ENCODE measurements at places on chromosomes 3 and 15.

- DNase-seq: peak; percentile 18
Measured at GRCh38 chr15:95875121-95875643, 455.3 kb upstream of the NR2F2 start.

- no peak for DNase-seq
Measured at GRCh38 chr15:51828621-51829375, 655 bp upstream of the TMOD3 start.

- no peak for DNase-seq
Measured at GRCh38 chr15:65130941-65131340, 2.7 kb downstream of the PDCD7 start.

DNA sequence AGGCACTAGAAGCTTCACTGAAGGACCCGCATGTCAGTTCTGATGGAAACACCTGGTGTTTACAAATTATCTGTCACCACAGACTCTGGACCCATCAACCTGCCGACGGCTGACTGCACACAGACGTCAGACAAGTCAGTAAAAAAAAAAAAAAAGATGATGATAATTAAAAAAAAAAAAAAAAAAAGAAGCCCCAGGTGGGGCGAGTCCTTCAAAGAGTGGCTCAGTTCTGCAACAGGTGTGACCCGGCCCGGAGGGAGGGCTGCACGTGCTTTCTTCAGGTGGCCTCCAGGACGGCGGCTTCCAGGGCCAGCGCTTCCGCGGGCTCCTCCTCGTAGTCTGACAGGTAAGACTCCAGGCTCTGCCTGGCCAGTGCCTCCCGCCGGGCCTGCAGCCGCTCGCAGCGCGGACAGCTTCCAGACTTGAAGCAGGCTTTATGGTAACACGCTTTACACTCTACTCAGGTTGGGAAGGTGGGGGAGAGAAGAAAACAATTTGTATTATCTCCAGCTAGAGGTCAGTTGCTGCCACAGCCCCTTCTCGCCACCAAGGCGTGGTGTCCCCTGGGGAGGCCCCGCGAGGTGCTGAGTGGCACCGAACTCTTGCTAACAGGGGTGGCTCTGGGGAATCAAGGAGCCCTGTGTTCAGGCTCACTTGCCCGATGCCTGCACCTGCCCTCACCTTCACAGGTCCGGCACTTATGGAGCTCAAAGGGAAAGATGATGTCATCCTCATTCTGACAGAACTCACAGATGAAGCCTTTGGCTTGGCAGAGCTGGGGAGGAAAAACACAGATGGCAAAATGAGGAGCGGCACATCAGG is 61.8 kb downstream of the RUBCN start:
- DNase-seq: no peak

DNA sequence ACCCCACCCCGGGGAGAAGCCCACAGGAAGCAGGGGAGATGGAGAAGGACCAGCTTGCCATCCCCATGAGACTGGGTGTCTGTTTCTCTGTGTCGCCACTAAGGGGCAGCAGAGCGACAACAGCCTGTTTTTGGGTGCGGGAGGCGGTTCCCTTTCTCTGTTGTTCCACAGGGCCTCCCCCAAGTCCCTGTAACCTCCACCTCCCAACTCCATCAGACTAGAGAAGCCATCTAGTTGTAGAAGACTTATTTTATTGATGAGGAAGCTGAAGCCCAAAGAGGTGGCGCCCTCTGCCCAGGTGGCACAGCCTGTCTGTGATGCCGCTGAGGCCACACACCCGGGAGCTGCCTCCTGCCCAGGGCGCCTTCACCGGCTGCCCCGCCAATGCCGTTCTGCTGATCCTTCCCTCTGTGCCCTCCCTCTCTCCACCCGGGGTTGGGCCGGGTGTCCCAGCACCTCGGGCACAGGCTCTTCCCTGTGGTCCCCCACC is 3.9 kb upstream of the CCDC9B start:
- DNase-seq: peak; percentile 73

DNA sequence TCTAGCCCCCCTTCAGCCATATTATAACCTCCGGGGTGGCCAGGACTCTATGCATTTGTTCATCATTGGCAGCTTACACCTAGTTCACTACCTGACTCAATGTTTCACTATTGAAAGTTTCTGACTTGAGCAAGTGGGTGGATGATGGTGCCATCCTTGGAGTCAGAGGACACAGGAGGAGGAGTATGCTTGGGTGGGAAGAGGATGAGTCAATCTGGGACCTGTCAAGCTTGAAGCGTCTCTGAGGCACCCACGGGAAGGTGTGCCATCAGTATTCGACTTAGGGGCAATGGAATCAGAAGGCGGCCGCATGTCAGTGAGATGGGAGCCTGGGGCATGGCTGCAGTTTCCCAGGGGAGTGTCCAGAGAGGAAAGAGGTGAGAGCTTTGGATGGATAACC is 133.3 kb downstream of the EPHB1 start:
- DNase-seq: no peak

DNA sequence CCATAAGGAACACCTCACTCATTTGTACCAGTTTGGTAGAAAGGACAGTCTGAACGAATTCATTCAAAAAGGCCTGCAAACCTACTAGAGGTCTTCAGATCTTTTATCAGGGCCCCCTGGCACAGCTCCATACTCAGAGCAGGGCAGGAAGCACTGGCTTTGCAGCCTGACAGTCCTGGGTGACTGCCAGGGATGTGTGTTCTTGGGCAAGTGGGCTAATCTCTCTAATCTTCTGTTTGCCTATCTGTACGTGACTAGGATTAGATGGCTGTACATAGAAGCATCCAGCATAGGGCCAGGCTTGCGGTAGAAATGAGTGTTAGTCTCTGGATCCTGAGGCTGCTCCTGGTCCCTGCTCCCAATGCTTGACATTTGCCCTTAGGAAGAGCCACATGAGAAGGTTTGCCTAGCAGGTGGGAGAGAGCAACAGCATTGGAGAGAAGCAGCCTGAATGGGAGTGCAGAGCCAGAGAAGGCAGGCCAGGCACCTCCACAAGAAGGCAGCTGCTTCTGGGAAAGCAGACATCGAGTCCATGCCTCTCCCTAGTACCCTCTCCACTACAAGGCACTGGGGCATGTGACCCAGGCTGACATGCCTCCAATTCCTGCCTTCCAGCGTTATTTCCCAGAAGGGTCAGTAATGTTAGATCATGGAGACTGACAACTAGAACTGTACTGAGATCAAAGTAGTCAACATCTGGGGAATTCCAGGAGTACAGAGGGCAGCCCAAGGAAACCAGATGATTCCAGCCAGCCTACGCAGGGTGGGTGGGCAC is 1.0 kb upstream of the CXCR6 start:
- DNase-seq: no peak

- no peak for DNase-seq
Measured at GRCh38 chr3:144317961-144318360, 346.3 kb downstream of the DIPK2A start.

GRCh38 chr15:61974118-61974517 is 86.1 kb downstream of the VPS13C start:
- no peak for DNase-seq

- DNase-seq: no peak
Measured at GRCh38 chr15:72472992-72473610, 1.0 kb upstream of the ARIH1 start.

- DNase-seq: no peak
Measured at GRCh38 chr15:51952805-51953204, 18.8 kb downstream of the LEO1 start.

GRCh38 chr15:52653431-52653964 is 25.7 kb downstream of the ATOSA start:
- DNase-seq: no peak

GRCh38 chr15:61748529-61748928 is 311.7 kb downstream of the VPS13C start:
- no peak for DNase-seq

GRCh38 chr3:136982520-136983138 is 24.8 kb downstream of the IL20RB start:
- no peak for DNase-seq

Data from naive thymus-derived CD8-positive, alpha-beta T cell (primary cell).